ENCODE measurements at places on chromosomes 12 and 14.

DNA sequence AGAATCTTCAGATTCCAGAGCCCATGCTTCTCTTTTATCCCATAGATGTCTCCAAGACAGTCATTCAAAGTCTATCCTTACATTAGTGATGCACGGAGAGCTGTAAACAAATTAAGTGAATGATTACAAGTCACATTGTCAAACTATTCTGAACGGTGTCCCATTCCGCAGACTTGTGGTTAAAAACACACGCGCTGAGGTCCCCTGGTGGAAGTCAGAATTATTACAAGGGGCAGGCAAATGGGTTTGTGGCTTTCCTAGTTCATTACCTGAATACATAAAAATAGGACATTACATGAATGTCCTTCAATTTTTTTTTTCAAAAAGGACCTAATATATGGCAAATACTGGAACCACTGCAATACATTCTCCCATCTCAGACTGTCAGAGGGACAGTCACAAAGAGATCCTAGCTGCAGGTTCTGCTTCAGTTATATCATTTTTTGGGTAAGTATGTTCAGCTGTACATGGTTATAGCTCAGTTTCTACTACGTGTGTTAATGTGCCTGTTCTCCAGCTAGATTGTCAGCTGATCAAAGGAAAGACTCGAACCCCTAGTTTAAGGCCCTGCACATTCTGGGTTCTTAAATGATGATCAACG is 53.1 kb upstream of the STON2 start:
- peak; percentile 50 for DNase-seq

DNA sequence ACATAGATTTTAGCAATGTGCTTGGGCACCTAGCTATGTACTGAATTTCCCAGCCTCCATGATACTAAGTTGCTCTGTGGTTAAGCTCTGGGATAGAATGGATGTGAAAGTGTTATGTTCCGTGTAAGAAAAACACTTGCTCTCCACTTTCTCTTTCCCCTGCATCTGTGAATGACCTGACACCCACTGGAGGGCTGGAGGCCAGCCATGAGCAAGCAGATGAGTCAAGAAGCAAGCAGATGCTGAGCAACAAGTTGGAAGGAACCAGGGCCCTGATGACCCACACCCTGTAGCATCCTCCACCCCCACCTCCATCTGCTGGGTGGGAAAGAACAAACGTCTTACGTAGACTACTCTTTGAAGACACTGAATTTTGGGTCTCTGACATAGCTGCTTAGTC is 56.6 kb downstream of the EID3 start:
- DNase-seq, result no peak

DNA sequence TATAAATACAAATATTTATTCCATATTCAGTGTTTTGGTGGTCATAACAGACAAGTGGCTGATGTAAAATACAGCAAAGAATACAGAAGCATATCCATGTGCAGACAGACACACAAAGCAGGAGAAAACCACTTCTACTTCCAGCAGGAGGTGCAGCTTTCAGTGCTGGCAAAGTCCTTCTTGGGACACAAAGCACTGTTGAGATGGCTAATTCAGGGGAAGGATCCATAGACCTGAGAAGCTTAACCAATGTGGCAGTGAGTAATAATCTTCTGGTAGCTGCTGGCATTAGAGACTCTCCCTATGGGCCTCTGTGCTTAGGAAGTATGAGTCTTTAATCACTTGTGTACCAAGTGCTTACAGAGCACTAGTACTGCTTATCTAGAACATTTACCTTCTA is 26.8 kb downstream of the AMN1 start:
- DNase-seq, result no peak

- DNase-seq, result no peak
Measured at GRCh38 chr12:51021694-51022093, 4.5 kb downstream of the SLC11A2 start.

- no peak for DNase-seq
Measured at GRCh38 chr14:64253672-64254071, 40.5 kb downstream of the ESR2 start.

DNA sequence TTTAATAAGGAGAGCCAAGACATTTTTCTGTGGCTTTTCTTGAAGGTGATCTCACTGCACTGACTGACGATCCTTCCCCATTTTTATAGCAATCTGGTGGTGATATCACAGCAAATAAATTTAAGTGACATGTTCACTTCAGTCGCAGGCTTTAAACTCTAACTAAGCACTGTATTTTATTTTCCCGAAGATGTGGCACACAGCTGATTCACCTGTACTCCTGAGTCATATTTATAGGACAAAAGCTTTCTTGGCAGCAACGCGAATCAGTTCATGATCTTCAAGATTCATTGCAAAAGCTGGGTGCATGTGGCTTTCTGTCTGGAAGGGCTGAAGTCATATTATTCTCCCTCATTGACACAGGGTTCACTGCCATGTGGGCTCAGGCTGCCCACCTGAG is 79.8 kb upstream of the TUNAR start:
- no peak for DNase-seq

DNA sequence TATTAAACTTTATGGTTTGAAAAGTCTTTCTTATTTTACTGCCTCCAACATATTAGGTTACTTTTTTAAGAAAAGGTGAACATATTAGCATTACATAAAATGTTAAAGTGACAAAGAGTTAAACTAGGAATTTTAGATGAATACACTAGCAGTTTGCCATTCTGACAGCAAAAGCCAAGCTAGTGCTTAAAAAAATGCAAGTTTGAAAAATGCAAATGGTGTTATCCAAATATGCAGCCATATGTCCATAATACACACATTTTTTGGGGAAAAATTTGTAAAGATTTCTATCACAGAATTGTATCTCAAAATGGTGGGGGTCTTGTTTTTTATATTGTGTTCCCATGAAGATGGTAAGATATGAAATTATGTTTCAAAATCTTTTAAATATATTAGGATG is 466.1 kb downstream of the FOXG1 start:
- no peak for DNase-seq

DNA sequence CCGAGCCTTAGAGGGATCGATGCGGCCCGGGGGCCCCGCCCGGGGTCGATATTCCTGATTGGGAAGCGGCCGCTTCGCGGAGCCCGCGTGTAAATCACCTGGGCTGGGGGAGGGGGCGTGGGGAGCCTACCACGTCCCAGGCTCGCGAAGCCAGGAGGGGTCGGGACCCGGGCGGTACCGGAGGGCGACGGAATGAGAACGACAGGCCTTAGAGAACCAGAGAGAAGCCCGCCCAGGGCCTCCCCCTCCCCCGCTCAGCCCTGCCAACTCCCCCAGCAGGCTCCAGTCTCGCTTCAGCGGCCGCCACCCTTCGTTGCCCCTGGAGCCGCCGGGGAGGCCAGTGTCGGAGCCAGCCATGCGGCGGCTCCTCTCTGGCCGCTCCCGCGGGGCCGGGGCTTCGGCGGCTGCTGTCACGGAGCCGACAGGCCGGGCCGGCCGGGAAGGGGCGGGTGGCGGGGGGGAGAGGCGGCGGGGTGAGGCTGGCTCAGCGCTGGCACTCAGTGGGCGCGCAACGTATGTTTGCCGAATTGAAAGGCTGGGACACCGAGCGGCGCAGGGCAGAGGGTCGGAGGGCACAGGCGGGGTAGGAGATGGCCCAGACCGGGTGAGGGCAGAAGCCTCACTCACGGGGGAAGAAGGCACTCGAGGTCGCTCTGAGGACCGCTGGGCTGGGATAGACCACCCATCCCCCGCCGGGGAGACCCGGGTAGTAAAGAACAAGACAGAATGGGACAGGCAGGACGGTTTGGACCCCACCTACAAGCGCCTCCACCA is 1.4 kb upstream of the DNAJC22 start:
- DNase-seq, result no peak

GRCh38 chr14:93346926-93347721 is at the start of gene COX8C:
TSS of gene COX8C (plus strand) at chr14:93347182. CDS start at chr14:93347269, 87 bp downstream.
- DNase-seq, result no peak

- peak; percentile 66 for DNase-seq
Measured at GRCh38 chr12:89542912-89543592, 17.2 kb upstream of the POC1B start.

DNA sequence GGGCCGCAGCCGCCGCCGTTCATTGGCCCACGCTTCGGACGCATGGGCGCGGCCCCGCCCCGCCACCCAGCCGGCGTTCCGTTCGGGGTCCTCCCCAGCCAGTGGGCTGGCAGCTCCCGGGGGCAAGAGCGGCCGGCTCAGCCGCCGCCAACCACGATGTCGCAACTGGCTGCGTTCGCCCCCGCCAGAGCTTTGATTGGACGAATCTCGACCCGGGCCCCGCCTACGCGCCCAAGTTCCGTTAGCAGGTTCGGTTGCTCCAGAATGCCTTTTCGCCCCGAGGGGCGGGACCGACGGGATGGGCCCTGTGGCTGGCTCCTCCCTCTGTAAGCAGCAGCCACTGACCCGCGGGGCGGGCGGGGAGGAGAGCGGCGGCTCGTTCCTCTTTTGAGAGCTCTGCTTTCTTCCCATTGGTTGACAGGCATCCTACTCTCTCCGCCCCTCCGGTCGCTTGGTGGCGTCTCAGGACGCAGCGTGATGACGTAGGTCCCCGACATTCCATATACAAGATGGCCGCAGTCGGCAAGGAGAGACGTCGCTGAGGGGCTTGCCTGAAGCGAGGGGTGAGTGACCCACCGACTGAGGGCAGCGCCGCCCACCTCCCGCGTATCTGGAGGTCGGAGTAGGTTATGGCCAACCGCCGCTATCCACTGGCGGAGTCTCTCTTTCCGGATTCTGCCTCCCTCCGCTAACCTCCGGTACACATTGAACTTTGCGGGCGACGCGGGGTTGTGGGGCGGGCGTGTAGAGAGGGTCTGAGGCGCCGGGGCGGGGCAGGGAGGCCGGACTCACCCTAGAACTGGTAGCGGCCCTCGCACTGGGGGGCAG is at the start of gene CCNK:
Gene CCNK (plus strand): TSS at position 493 of the 828 bp plus-strand sequence. CDS start 11,269 bp downstream, outside the sequence.
- DNase-seq, result peak; percentile 100

Data from CD4-positive, alpha-beta T cell treated with Interleukin-6 at 100 ng/mL for 8 hours (primary cell).